ENCODE measurements at places on chromosomes 7 and 10.

DNA sequence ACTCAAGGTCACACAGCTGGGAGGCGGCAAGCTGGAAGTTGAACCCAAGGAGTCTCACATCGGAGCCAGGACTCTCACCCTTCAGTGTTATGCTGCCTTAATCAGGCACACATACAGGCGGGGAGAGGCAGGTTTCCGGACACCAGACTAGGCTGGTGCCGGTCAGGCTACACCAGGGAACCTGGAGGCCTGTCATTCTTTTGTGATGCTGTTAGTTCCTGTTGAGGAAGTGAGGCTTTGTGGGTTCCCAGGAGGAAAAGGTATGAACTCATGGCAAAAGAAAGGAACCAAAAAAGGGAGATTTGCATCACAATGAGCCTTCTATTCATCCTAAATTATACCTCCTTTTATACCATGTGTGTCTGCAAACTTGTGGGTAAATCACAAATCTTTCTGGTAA lies 103.8 kb downstream of the TCF7L2 start:
- no peak for DNase-seq

- DNase-seq = no peak
Measured at GRCh38 chr7:92641921-92642511, 51.8 kb upstream of the FAM133B start.

GRCh38 chr10:59757966-59758365 lies 4.7 kb upstream of the MRLN start:
- DNase-seq = no peak

DNA sequence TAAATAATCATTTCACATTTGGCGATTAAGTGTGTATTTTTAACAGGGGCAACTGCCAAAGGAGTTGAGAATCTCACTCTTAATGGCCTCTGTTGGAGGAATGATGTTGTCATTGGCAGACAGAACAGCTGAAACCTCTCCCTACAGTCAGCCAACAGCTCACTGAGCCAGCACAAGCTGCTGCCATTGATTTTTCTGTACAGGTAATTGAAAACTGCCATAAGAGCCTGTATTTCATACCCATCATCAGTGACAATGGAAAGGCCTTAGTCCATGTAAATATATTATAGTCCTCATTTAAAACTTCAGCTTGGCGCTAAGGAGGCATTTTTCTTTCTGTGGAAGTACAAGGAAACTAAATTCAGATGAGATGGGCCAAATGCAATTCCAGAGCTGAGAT lies 28.1 kb upstream of the PTN start:
- no peak for DNase-seq

GRCh38 chr10:48439581-48440041 lies 133.1 kb downstream of the MAPK8 start:
- DNase-seq = no peak

DNA sequence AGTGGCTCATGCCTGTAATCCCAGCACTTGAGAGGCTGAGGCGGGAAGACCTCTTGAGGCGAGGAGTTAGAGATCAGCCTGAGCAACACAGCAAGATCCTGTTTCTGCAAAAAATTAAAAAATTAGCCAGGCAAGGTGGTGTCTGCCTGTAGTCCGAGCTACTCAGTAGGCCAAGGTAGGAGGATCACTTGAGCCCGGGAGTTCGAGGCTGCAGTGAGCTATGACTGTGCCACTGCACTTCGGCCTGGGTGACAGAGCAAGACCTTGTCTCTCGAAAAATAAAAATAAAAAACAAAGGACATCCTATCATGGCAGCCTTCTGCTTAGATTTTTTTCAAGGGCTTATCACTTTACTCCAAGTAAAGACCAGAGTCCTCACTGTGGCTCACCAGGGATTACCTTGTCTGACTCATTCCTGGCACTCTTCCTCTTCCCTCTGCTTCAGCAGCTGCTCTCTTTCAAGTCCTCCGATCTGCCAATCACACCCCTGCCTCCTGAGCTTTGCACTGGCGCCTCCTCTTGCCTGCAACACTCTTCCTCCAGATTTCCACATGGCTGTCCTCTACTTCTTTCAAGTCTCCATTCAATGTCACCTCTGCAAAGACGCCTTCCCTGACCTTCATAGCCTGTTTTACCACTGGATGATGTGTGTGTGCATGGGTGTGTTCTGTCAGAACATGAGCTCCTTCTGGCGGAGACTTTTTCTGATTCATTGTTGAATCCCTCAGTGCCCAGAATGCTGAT lies 7.7 kb downstream of the PRTFDC1 start:
- DNase-seq = no peak

DNA sequence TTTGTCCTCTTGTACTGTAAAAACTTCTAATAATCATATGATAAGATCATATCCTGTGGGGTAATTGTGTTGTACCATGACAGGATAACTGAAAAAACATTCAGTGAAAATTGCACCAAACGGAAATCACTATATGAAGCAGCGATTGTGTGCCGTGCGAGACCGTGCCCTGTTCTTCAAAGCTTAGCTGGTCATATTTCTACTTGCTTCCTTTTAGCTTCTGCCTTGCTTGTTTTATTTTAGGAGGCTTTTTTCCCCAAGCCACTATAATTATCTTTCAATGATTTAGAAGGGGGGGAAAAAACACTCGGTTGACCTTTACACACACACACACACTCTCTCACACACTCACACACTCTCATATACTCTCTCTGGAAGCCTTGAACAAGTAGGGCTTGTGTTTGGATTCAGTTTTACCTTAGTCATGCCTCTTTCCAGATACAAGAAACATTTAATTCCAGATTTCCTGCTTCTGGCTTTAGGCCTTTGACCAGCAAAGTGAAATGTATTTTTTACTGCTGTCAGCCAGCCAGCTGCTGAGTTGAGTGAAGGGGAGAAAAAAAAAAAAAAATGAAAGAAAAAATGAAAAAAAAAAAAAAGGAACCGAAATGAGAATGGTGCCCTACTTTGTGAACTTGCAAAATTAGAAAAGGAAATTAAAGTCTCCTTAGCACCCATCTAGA lies 181.4 kb downstream of the ARID5B start:
- DNase-seq = peak; percentile 15

Data from activated T-helper 1 cell treated with Interleukin-2 at 50 U/mL for 16 hours (primary cell).